ENCODE measurements at places on chromosomes 6 and 20. TPM values are rescaled to one million over a fixed set of nuclear protein-coding genes. Genes with fewer than 3 reads are reported as not detected.

LY6G6C gene
- total RNA-seq = not detected

WFDC10B gene
- total RNA-seq = not detected

WDR27 gene
- total RNA-seq = 22.4 TPM

PGC gene
- not detected for total RNA-seq

WFDC5 gene
- total RNA-seq = not detected

SLC35F1 gene
- not detected for total RNA-seq

KIAA0408 gene
- 0.39 TPM for total RNA-seq

MLN gene
- total RNA-seq = not detected

SOX18 gene
- total RNA-seq = not detected

BPIFB4 gene
- total RNA-seq = not detected

HLA-DRB5 gene
- total RNA-seq = not detected

FAM184A gene
- 1.4 TPM for total RNA-seq
